ENCODE measurements at places on chromosomes 6 and 20.

DNA sequence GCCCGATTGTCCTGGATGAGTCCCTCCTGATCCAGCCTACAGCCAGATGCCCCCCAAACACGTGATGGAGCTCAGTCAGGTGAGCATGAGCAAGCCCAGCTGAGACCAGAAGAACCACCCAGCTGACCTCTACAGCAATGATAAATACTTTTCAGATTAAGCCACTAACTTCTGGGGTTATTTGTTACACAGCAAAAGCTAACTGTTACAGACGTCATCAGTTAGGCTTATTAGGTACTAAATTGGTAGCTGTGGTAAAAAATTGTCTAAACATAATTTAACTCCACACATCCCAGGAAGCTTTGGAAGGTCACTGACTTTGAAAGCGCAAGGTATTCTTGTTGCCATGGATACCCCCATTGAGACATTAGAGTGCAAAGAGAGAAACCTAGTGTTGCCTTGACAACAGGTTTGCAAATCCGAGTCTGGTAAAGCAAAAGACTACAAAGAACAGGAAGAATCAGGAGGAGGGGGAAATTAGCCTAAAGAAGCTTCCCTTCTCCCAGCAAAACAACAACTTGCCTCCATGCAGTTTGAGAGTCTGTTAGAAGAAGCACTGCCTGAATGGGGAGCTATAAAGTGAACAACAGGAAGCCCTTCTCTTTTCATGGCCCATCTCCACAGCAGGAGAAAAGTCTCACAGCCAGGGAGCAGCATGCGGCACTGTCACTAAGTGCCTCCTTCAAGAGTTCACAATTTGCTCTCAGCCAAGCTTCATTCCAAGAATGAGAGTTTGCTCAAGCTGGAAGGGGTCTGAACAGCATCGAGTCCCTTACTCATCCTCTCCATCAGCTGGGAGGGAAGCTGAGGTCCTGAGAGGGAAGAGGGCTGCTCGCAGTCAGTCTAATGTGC, 41.7 kb upstream of the ZNF831 start:
- no peak for DNase-seq

GRCh38 chr6:49979584-49979983, 10.2 kb upstream of the DEFB113 start:
- DNase-seq = no peak

GRCh38 chr20:63331741-63332400, 29.3 kb downstream of the CHRNA4 start:
- no peak for DNase-seq

DNA sequence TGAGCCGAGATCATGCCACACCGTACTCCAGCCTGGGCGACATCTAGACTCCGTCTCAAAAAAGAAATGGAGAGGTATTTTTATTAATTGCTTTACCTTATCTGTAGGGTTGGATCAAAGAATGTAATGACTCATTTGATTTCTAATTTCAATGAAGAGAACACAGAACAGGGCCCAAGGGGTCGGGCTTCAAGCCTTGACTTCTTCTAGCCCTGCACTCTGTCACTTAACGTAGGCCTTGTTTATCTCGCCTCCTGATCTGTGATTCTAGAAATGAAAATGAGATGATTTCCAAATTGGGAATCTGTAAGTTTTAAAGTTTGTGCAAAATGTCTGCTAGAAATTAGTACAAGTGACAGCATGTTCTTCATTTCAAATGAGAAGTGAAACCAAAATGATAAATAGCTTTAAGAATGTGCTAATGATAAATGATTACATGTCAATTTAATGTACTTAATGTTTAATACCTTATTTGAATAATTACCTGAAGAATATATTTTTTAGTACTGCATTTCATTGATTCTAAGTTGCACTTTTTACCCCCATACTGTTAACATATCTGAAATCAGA, 180.5 kb downstream of the SLC16A10 start:
- DNase-seq = no peak

DNA sequence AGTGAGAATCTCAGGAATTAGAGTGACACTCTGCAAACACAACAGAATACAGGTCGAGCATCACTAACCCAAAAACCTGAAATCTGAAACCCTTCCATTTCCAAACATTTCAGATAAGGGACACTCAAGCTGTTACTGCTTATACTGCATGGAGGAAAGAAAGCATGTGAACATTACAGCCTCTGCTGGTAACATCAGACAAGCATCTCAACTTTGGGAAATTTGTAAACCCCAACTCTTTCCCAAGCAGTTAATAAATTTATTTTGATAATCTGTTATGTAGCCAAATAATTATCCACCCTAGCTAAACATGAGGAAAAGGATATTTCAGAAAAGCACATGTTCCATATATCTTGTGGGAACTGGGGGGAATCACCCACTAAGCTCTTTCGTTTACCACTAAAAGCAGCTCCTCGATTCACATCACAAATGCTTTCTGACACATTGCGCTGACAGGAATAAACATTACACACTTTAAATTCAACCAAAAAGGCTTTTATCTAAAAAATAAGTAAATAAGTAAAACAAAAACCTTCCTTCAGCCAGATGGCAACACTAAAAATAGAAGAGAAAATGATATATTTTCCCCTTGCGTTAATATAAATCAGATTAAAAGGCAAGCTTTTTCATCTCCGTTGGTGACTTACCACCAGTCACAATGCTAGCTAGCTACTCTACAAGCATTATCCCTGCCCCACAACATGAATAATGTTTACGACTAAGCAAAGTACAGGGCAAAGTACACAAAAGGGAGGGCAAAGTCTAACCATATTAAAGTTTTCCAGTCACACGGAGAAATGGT, 120.8 kb downstream of the MAP7 start:
- no peak for DNase-seq

GRCh38 chr20:32429745-32430360, 71.7 kb downstream of the ASXL1 start:
- DNase-seq = no peak

Measured in kidney tubule cell (primary cell).